Hypothalamus (tissue), 51 donors: ENCODE measurements at places on chromosomes 6 and 20.

GRCh38 chr6:149881066-149881766 lies 16.7 kb downstream of the RAET1E start:
- DNase-seq = no peak

GRCh38 chr6:5260111-5260620 lies 584 bp downstream of the LYRM4 start:
- DNase-seq = no peak

DNA sequence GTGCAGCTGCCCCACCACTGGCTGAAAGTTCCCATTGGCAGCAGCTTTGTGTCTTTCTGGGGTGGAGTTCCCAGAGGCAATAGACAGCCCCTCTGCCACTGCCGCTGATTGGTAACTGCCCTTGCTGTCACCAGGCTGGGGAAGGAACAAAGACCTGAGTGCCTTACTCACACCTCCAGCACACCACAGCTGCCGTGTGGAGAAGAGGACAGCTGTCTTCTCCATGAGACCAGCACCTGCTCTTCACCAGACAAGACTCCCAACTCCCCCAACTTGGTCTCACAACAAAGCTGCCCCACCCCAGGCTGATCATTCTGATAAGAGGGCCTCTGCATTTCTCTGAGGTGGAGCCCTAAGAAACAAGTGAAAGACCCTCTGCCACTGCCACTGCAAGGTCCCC lies 39.7 kb upstream of the PTCHD4 start:
- no peak for DNase-seq

- DNase-seq = no peak
These were observed 34.0 kb downstream of the PREX1 start for GRCh38 chr20:48793776-48794175.

DNA sequence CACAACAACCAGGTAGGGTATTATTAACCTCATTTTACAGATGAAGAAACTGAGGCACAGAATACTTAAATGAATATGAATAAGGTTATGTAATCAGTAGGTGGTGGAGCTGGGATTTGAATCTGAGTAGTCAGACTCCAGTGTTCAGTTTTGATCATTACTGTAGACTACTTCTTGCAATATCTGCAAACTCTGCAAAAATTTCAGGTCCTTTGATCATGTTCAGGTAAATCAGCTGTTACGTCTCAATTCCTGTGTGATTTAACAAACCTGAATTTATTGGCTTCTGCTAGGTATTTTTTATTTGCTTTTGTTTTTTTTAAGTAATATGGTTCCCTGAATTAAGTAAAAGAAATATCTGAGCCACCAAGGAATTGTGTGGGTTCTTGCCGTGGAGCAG lies 70.7 kb upstream of the NOTCH4 start:
- DNase-seq = no peak

DNA sequence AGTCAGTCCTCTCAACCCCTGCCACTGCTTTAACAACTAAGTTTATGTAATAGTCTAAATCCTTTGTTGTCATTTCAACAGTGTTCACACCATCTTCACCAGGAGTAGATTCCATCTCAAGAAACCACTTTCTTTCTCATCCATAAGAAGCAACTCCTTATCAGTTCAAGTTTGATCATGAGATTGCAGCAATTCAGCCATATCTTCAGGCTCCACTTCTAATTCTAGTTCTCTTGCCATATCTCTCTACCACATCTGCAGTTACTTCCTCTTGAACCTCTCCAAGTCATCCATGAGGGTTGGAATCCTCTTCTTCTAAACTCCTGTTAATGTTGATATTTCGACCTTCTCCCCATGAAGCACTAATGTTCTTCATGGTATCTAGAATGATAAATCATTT lies 57.9 kb upstream of the FOXO3 start:
- no peak for DNase-seq

DNA sequence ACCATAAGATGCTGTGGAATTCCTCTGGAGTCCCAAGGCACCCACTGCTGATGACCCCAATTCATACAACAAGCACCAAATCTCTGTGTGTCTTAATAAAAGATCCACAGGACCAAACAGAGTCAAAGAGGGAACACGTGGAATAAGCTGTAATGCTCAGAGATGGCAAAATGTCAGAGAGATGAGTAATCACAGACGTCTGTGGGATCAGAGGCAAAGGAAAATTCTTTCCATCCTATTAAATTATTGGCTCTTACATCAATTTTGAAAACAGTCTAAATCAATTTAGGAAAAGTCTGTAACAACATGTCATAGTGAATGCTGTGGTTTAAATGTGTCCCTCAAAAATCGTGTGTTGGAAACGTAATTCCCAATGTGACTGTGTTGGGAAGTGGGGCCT lies 17.5 kb upstream of the SAMD3 start:
- no peak for DNase-seq

GRCh38 chr6:164108869-164109769 lies 694.6 kb downstream of the QKI start:
- DNase-seq = no peak

DNA sequence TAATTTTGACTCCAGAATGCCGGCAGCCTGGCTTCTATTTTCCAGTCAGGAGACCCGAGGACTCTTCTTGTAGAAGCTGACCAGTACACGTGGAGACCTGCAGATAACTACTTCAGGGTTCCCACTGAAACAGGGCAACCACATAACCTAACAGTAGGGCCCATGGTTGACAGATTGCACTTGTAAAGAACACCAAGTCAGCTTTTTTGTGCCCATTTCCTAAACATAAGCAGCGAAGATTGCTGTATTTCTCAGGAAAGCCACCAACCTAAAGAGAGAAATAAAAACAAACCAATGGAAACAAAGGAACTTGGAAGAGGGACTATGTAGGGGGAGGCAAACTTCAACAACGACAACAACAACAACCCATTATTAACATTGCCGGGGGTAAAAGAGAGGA lies 50.1 kb upstream of the EDN3 start:
- no peak for DNase-seq

GRCh38 chr6:152398316-152398715 lies 238.8 kb downstream of the SYNE1 start:
- no peak for DNase-seq

- no peak for DNase-seq
These were observed 33.5 kb upstream of the ADIG start for GRCh38 chr20:38547288-38548085.

DNA sequence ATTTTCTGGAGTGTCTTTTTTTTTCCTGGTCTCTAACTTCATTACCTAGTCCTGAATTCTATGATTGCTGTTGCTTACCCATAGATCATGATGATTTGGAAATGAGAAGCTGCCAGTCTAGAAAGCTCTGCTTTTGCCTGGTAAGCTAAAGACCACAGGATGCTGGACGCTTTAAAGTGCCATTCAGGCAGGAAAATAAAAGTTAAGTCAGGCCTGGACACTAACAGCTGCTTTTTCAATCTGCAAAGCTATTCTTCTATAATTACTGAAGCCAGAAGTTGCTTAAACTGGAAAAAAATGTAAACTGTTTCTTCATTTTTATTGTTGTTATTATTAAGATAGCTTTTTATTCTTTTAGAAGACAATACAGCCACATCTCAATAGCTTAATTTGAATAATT lies 129.8 kb upstream of the SPACA1 start:
- no peak for DNase-seq

DNA sequence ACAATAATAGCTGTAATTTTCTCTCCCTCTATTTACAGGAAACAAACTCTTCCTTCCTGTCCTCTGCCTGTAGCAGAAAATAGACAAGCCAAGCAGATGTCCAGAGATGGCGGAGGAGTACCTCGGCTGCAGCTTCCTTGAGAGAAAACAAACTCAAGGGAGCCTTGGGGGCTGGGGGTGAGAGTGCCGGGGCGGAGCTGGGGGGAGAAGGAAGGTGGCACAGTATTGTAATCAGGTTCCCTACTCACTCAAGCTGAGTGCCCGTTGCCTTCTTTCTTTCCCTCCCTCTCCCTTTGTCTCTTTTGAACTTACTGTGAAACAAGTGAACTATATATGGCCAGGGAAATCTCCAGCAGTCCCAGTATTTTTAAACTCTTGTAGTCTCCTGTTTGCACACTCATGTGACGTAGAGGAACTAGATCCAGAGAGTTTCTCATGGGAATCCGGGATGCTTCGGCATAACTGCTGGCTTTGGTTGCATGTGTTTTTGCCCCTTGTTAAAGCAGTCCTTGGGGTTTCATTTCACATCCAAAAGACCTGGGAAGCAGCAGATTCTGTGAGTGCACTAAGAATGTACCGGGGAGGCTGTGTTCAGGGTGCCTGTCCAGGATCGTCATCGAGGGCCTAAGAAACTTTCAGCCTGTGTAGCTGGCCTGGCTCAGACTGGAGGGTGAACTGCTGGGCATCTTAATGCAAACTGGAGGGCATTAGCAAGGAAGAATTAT lies 44.6 kb upstream of the HDDC2 start:
- no peak for DNase-seq

DNA sequence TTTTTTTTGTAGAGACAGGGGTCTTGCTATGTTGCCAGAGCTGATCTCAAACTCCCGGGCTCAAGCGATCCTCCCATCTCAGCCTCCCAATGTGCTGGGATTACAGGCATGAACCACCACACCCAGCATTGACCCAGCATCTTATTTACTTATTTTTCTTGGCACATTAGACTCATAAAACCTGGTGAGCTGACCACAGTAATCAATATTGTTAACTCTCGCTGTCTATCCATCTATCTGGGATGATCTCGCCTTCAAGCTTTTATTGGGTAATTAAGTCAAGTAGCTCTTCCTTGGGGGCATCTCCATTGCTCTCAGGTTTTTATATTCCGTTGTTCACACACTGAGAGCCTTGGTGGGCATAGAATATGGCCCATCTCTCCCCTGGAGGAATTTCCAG lies 17.0 kb downstream of the PNPLA1 start:
- no peak for DNase-seq

GRCh38 chr6:47473791-47474346 lies 3.7 kb upstream of the CD2AP start:
- no peak for DNase-seq

- no peak for DNase-seq
These were observed 81.1 kb upstream of the PRDM1 start for GRCh38 chr6:106005013-106005412.

DNA sequence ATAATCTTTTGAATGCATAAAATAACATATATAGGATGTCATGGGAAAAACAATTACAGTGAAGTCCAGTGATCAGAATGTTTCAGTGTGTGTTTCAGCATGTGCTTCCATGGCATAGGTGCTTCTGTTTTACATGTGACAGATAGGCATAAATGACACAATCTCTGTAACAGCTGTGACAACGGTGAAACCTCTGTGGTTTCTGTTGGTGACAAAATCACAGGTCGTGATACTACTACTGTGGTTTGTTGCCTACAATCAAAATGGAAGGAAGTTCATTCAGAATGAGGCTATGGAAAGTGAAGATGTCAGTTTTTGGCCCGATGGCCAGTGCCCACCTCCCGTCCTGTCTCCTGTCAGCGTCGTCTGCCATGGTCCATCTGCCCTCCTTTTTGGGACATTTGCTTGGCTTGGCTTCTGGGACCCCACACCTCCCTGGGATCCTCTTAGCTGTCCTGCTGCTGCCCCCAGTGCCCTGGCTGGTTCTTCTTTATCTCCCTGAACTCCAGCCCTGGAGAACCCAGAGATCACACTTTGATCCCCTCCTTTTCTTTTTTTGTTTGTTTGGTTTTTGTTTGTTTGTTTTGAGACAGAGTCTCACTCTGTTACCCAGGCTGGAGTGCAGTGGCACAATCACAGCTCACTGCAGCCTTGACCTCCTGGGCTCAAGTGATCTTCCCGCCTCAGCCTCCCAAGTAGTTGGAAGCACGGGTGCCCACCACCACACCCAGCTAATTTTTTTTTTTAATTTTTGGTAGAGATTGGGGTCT lies 79.3 kb upstream of the NAA20 start:
- DNase-seq = no peak

DNA sequence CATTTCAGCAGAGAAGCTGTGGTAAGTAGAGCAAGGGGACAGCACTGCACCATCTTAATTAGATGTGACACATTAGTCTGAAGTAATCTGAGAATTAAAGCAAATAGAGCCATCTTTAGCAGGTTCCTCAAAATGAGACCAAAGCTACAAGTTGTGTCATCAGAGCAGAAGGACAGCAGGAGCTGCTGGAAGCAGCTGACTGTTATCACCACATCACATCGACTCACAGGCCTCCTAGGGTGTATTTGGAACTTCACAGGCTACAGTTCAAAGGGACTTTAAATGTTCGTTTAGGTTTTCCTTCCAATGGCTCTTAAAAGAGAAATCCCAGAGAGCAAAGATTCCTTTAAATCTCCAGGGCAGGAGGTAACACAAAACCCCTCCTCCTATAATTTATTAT lies 69.5 kb downstream of the LCA5 start:
- no peak for DNase-seq

DNA sequence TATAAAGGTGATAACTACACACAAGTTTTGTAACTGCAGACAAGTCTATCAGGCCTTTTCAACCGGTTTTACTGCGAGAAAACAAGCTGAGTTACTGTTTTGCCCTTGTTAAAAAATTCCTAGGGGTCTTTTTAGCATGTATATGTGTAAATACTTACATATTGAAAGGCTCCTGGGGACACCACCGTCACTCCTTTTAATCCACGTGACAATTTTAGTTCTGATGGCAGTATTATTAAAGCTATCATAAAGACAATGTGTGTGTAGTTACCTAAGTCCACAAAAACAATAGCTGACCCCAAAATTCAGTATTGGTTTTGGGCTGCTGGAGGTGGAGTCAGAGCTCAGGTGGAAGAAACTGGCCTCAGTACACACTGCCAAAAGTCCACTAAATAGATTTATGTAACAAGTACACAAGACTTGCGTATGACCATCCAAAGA lies 41.3 kb upstream of the HFE start:
- DNase-seq = no peak

DNA sequence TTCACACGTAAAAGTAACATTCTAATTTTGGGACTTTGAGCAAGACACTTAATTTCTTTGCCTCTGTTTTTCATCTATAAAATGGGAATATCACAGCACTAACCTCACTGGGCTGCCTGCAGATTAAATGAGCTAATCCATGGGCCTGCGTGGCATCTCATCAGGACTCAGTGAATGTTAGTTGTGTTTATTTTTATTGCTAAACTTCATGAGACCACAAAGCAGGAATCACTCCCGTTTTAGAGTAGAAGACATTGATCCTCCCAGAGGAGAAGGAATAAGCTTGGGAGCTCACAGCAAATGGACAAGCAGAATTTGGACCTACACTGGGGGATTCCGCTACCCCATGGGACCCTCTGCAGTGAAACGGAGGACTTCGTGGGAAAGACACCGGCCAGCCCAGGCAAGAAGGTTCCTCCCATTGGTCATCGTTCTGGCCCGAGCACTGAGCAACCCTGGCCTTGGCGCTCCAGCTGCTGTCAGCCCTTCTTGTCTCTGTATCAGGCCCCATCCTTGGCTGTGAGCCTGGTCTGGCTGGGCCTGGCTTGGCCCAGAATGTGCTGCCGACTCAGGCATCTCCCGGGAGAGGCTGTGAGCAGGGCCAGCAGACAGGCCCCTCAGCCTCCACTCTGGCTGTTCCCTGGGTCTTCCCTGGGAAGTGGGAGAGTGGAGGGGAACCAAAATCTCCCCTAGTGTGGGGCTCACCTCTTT lies 79.8 kb downstream of the NFATC2 start:
- peak; percentile 31 for DNase-seq

GRCh38 chr6:34497411-34497810 lies 31.5 kb downstream of the PACSIN1 start:
- no peak for DNase-seq
